Stimulated activated CD4-positive, alpha-beta T cell treated with anti-CD3 and anti-CD28 coated beads, Interleukin-2, amount 100 ng/mL, for 48 hours (primary cell): ENCODE measurements at places on chromosomes 5 and 9.

DNA sequence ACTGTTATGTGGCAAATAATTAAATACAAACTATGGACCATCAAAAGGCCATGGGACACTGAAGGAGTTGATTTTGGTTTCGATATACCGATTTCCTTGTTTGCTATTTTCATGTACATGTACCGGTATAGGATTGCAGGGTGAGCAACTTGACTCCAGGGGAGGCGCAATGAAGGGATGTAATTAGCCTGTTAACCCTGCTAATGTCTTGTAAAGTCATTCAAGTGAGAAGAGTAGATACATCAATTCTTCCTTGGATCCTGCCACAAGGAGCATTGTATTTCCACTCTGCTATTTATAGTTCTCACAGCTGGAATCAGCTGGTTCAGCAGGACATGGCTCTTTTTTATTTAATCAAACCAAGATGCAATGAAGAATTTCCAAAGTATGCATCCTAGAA is 102.0 kb downstream of the STK32A start:
- no peak for DNase-seq

GRCh38 chr5:156200938-156201787 is 125.8 kb upstream of the SGCD start:
- DNase-seq: no peak

- no peak for DNase-seq
Observed at GRCh38 chr9:136648751-136649150, 14.0 kb upstream of the EGFL7 start.

DNA sequence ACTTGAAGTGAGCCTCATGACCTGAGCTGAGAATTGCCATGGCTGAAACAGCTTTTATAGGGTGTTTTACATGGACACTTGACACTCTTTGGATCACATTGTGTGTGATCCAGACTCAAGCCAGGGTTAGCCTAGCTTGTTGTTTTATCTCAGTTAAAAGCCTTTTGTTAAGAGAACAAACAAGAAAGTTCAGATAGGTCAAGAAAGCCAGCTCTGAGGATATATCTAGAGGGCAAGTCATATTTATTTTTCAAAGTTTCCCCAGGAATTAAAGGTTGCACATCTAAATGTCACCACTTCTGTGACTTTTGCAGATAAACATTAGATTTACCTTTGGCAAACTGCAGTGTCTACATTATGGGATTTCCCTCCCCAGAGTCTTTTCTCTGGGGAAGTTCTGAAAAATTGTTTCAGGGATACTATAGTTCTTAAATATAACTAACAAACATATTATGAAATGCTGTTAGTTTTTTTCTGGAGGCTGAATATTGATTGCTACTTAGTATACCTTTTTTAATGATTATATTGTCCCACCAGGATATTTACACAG is 134.5 kb downstream of the C9orf152 start:
- no peak for DNase-seq

DNA sequence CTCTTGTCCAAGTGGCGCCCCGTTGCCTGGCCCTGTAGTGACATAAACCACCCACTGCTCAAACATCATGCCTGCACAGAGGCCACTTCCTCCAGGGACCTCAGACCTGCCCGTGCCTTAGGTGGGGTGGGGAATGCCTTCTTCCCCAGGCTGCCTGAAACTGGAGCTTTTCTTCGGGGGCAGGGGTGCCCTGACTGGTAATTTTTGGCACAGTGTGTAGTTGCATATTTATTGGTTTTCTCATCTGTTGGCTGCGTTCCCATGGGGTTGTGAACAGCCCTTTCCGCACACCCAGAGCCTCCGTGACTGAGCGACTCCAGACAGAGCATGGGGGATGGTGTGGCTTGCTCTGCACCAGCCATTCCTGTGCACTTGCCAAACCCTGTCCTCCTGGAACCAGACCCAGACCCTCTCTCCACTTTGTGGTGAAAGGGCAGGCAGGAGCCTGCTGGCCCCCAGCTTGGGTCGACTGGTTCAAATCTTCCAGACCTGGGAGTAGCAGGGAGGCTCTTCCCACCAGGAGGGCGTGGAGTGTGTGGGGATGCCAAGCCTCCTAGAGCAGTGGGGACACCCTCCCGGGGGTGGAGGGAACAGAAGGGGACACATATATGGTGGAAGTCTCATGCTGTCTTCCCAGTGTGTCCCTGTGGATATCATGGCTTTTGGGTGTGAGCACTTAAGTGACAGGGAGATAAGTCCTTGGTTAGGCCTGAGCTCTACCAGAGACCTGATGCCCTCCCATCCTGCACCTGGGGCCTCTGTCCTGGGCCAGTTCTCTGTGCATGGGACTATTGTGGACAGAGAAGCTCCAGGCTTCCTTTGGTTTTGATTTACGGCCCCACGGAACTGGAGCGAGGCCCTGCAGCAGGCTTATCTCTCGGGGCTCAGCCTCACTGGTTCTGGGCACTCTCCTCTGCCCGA is 39.6 kb downstream of the WNK2 start:
- DNase-seq: no peak

DNA sequence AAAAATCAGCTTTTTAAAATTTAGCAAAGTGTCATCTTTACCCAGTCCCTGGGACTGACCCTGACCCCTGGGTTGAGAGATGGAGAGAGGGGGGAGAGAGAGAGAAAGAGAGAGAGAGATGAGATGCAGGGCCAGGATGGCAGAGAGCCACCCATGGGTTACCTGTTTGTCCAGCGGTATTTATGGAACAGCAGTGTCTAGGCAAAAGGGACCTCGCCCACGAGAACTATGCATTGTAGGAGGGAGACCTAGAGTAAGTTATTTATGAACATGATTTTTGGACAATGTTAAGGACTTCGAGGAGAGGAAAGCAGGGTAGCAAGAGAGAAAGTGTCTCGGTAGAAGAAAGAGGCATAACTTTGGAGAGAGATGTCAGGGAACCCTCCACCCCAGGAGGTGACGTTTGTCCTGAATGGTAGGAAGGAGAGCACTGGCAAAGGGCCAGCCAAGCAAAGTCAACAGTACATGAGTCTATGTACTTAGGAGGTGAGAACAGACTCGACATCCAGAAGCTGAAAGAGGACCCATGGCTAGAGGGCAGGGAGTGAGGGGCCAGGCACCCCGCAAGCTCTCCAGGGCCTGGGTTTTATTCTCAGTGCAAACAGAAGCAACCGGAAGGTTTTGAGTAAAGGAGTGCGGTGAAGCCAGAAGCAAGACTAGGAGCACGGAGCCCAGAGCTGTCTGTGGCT is 30.5 kb upstream of the MSX2 start:
- no peak for DNase-seq

DNA sequence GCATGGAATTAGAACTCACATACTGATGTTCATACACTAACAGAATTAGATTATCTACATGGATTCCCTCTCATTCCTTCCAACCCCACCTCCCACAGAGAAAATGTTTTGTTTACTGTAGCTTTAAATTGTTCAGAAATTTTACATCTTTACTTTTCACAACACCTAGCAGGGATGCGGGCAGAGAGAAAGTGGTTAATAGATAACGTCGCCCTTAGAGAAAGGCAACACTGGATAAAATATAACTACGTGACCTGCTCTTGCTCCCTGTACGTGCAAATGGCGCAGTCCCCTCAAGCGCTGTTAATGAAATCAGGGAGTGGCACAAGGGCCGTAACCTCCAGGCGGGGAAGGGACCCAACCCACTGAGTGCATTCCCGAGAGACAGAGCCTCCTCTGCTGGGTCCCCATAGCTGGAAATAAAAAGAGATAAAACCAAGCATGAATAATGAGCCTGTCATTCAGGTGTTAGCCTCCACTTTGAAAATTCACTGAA is 125.3 kb upstream of the DAPK1 start:
- DNase-seq: no peak

- DNase-seq: no peak
Observed at GRCh38 chr9:32550150-32550561, 2.0 kb upstream of the SMIM27 start.

DNA sequence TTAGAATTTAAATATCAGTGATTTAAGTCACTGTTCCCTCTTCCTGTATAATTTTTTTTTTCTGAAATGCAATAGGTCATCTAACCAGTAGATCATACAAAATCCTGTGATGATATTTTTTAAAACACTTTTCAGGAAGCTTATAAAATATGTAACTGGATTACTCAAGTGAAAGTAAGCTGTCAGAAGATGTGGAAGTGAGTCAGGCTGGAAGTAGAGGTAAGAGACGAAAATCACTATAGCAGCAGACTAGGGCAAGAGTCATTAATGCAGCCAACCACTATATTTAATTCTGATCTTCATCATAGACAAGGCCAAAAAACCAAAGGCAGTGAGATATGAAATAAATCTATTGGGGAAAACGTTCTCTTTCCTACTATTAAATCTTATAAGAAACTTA is 65.7 kb upstream of the C6 start:
- no peak for DNase-seq

GRCh38 chr9:130728721-130729120 is 35.1 kb downstream of the EXOSC2 start:
- no peak for DNase-seq

DNA sequence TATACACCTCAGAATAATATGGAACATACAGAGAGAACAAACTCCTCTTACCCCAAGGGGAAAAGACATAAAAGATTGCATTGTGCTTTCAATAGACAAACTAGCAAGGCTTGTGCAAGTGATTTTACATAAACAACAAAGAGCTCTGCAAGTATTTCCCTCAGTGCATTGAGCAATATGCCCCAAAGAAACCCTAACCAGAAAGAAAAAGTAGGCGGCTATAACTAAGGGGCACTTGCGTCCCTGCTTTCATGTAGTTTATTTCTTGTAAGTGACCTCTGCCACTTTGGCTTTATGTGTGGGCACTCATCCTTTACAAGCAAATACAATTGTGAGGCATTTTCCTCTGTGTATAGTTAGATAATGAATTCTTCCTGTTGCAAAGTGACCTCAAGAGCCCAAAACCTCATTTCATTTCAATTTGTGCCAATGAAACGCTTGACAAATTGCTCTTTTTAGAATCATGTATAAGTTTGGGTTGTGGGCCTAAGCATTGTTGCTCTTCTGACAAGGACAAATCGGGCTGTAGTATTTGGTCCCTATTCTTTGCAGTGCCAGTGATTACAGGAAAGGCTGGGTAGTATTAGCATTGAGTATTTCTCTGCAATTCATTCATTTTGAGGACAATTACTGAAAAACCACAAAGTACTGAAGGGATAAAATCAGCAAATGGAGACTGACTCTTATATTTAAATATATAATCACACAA is 282.2 kb downstream of the DTWD2 start:
- no peak for DNase-seq

DNA sequence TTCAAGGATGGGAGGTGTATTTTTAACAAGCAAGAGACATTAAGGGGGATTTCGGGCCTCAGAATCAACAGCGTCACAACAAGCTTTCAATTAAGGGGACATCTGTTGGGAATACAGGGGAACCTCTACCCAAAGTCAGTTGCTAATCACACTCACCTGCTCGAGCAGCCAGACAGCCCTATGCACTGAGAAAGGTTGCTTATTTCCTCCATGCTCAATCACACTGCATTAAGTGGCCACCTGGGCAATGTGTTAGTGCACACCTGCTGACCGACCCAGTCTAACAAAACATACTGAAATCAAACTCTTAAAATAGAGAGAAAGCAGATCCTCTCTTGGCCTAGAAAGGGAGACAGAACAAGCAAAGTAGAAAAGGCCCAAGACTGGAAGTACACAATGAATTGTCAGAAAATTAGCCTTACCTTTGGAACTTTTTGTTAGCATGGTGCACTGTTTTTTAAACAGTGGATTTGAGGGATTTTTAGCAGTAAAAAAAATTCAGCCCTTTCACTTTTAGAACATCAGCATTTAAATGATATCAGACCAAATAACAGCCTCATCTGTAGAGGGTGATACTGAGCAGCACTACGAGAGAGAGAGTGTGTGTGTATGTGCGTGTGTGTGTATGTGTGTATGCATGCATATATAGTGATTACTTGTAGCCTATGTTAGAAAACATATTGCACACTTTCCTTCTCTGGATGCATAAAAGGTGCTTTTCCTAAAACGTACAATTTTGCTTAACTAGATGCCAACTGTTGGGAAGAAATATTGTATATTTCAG is 1118.6 kb upstream of the DMAC1 start:
- DNase-seq: no peak

DNA sequence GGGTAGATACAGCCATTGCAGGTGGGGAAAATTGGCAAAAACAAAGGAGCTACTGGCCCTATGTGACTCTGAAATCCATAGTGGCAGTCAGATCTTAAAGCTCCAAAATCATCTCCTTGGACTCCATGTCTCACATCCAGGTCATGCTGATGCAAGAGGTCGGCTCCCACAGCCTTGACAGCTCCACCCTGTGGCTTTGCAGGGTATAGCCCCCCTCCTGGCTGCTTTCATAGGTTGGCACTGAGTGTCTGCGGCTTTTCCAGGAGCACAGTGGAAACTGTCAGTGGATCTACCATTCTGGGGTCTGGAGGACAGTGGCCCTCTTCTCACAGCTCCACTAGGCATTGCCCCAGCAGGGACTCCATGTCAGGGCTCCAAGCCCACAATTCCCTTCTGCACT is 1190.1 kb downstream of the CDH12 start:
- no peak for DNase-seq

- DNase-seq: no peak
Observed at GRCh38 chr5:72847439-72847838, 31.0 kb downstream of the TNPO1 start.

- DNase-seq: no peak
Observed at GRCh38 chr5:1064383-1065142, 47.3 kb downstream of the SLC12A7 start.

- DNase-seq: no peak
Observed at GRCh38 chr9:125021069-125021468, 80.2 kb upstream of the GOLGA1 start.

DNA sequence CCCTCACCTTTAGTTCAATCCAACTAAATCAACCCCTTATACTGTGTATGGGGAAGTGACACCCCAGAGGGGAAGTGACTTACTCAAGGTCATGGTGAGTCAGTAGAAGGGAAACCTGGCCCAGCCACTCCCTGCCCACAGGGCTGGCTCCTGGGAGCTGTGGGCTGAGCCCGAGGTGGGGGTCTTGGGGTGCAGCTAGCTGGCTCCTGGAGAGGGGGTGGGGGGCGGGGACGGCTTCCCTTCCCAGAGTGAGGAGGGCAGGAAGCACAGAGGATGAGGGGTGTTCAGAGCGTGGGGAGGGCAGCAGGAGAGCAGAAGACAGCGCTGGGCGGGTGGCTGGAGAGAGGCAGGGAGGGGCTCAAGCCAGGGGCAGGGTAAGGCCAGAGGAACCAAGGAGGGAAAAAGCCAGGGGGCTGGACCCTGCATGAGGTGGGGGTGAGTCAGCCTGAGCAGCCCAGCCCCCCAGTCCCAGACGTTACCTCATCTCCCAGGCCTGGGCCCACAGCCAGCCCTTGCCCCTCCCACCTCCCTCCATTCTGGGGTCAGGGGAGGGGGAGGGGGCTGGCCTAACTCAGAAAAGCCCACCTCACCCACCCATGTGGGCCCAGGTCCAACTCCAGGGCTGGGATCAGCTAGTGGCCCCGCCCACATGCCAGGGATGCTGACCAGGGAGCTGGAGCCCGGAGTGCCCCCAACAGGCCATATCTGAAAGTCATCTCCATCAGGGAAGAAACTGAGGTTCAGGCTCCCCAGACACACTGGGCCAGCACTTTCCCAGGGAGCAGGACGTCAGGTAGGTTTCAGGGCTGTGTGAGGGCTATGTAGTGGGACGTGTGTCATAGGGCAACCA is 2.8 kb downstream of the PDLIM7 start:
- DNase-seq: no peak

- DNase-seq: no peak
Observed at GRCh38 chr9:16763946-16764345, 106.5 kb downstream of the BNC2 start.
